Muscle of arm (tissue), 14 donors: ENCODE measurements at places on chromosomes 4 and X. TPM values are rescaled to one million over a fixed set of nuclear protein-coding genes. Genes with fewer than 3 reads are reported as not detected.
A peak's percentile ranks its signal among the peaks of the same experiment; 100 is the strongest.

The SPATA4 gene
- polyA plus RNA-seq = 0.17 TPM

The ADH5 gene
- 122 TPM for polyA plus RNA-seq

- DNase-seq = peak; percentile 41
Observed at GRCh38 chr4:150217192-150217591, 138.9 kb downstream of the DCLK2 start.

GRCh38 chrX:40415675-40416074 is 165.1 kb upstream of the ATP6AP2 start:
- no peak for DNase-seq

DNA sequence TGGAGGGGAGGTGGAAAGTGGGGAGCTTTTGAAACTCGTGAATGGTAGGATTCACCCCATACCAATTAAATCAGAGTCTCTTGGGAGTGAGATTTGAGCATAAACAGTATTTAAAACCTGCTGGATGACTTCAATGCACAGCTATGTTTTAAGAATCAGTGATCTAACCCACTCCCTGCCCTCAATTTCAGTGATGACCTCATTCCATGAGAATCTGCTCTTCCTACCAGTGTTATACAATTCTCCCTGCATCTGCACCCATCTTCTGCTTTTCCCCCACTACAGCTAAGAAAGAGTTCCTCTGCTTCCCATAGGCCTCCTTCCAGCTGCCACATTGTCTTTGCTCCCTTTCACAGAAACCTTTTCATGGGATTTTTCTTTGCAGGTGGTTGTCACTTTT is 18.3 kb upstream of the H2AZ1 start:
- no peak for DNase-seq

GRCh38 chr4:66688674-66689073 is 856.6 kb downstream of the CENPC start:
- peak; percentile 17 for DNase-seq

DNA sequence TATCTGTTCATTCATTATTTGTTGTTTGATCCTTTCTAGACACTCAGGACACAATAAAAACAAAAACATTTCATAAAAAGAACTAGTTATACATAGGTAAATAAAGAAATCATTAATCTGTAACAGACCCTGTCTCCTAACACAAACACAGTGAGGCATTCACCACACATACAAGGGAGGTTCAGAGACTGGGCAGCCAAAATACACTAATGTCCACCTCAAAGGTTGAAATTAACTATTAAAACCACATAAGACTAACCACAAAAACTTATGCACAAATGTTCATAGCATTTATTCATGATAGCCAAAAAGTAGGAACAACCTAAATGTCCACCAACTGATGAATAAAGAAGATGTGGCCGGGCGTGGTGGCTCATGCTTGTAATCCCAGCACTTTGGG is 7.8 kb downstream of the PAPSS1 start:
- DNase-seq = no peak

DNA sequence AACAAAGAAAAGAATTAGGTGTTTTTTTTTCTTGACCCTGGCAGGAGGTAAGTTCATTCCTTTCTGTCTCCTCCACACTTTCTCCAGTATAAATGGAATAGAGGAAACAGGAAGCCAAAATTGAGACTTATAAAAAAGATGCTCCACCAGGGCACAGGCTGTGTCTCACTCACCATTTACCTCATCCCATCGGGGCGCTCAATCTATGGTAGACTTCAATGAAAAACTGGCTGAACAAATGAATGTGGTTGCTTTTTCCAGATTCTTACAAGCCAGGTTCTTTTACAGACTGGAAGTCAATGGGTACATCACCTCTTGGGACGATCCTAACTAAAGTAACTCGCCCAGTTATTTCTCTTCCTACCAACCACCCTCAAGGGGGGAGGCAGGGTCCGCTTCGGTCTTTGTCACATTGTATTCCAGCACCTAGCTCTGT is 685 bp downstream of the COMMD8 start:
- DNase-seq = no peak

DNA sequence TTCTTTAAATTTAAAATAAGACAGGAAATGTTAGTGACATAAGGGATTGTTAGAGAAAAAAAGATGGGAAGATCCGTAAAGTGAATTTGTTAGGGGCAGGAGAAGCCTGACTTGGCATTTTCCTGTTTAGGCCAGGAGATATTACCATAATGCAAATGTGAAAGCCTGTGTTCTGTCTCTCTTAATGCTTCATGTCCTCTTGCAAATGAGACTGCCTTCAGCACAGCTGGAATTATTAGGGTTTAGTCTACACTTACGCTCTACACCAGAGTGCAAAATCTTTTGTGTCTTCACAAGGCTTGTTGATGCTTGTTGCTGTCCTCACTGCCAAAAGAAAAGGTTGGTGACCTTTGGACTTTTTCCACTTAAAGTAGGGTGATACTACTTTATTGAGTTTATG is 56.8 kb downstream of the JADE1 start:
- DNase-seq = no peak

- peak; percentile 33 for DNase-seq
Observed at GRCh38 chr4:130563185-130563888, 1467.4 kb downstream of the C4orf33 start.

DNA sequence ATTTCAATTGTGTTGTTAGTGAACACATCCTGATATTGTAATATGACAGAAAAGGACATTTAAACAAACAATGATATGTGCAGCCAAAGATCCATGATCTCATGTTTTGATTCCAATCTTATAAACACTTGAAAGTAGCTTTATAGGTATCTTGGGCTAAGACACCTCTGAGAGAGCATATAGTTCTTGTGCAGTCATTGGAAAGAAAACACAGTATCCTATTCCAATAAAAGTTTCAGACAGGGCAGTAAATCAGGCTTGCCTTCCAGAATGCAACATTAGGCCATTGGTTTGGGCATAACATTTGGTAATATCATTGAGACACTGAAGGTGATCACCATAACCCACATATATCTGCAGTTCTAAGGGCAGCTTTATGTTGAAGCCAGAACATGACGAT is 188.3 kb upstream of the HCCS start:
- DNase-seq = no peak
